ENCODE measurements at places on chromosomes 16 and 17.

GRCh38 chr17:64938290-64938689, 19.0 kb upstream of the LRRC37A3 start:
- DNase-seq: no peak

DNA sequence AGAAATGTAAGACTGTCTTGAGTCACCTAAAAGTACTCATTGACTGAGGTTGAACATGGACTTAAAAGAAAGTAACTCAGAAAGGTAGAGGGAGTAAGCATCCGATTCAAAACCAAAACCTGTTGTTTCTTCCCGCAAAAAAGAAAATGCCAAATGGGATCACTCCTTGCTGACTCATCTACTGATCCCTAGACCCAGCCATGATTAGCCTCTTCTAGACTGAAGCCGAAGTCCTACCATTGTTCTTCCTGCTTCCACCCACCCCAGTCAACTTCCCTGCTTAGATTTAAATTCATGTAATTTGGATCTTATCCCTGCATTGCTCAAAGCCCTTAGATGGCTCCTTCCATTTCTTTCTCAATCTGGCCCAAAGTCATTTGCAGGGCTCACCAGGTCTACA, 760.5 kb upstream of the SOX9 start:
- no peak for DNase-seq

DNA sequence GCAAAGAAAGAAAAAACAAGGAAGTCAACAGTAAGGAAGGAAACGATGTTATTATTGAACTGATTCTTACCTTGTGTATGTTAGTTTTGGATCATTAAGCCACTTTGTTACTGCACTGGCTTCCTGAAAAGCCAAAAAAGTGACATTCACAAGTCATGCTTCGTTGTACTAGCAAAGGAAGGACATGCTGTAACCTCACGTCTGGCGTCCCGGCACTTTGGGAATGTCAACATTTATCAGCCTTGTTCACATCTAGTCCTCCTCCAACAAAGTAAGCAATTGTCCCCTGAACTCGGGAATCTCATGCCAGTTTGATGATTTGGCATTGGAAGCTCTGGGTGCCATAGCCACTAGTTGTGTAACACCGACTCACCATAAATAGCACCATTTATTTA, 731 bp upstream of the MKS1 start:
- DNase-seq: no peak

GRCh38 chr16:88816736-88817535, 5.2 kb upstream of the APRT start:
- DNase-seq: no peak

- DNase-seq: no peak
These were observed 169.1 kb downstream of the CNTNAP4 start for GRCh38 chr16:76446251-76446650.

Measured in stimulated activated CD8-positive, alpha-beta memory T cell treated with anti-CD3 and anti-CD28 coated beads, Interleukin-4, amount 100 ng/mL, for 1 hour (primary cell).